8988T (cell line): ENCODE measurements at places on chromosomes 5 and 9.

DNA sequence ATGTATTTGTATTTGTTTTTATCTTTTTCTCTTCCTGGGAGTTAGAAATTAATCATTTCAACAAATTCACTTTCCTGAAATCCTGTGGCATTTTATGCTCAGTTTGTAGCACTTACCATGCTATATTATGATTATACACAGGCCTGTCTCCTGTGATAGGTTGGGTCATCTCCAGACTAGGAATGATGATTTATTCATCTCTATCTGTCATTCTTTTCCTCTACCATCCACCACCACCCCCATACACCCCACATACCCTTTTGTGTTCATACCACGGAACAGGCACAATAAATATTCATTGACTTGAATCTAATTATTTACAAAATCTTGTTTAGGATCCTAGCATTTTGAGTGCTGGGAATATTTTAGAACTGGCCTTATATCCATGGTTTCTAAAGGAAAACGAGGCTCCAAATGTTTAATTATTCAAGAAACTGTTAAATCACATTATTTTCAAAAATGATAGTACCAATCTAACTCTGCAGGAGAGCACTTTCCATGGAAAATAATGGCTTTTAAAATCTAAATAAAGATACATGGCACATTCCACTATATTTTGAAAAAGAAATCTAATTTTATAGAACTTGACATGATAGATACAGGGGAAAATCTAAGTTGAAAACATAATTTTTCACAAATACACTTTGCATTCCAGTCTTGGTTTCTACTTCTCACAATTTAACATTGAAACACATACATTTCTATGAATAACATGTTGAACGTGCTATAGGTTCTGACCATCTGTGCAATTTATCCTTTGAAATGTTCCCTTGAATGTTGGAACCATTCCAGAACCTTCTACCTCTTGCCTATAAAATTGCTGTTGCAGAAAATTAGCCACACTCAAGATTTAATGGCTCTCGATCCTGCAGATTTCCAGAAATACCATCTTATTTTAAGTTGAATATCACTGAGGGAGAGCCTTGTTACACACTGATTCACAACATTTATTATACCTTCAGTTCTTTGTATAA, 89.3 kb downstream of the STARD4 start:
- DNase-seq: no peak

DNA sequence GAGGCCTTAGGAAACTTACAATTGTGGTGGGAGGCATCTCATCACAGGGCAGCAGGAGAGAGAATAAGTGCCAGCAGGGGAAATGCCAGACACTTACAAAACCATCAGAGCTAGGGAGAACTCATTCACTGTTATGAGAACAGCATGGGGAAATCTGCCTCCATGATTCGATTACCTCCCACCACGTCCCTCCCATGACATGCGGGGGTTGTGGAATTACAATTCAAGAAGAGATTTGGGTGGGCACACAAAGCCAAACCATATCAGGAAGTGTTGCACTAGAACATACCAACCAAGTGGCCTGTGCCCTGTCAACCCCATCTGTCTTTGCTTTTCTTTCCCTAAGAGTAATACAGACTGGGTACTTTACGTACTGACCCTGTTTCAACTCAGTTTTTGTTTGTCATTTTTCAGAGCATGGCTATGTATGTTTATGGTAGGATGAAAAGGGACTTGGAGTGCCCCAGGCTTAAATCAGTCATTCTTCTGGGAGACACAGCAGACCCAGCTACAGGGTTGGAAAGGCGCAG, 58.3 kb upstream of the TGFBR1 start:
- no peak for DNase-seq

DNA sequence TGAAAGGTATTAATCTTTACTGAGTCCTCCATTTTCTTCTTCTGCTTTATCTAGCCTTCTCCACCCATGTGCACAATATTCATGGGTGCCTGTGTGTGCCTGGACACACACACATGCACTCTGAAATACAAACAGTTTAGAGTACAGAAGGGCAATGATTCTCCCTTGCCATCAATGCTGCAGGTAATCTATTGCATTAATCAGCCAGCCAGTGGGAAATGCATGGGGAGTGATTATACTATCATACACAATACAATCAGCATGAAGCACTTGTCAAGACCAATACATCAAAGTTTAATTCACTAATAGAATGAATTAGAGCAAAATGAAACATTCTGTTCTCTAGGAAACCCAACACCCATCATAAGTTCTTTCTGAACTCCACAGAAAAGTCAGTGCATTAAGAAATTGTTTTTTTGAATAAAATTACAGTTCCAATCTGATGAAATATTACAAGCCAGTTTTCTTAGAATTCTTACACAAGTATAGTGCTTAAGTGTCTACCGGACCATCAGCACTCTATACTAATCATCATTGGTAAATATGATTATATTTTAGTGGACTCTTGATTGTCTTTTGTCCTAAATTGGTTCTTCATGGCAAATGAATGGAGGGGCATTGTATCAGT, 172.2 kb downstream of the ZSWIM6 start:
- DNase-seq: no peak

DNA sequence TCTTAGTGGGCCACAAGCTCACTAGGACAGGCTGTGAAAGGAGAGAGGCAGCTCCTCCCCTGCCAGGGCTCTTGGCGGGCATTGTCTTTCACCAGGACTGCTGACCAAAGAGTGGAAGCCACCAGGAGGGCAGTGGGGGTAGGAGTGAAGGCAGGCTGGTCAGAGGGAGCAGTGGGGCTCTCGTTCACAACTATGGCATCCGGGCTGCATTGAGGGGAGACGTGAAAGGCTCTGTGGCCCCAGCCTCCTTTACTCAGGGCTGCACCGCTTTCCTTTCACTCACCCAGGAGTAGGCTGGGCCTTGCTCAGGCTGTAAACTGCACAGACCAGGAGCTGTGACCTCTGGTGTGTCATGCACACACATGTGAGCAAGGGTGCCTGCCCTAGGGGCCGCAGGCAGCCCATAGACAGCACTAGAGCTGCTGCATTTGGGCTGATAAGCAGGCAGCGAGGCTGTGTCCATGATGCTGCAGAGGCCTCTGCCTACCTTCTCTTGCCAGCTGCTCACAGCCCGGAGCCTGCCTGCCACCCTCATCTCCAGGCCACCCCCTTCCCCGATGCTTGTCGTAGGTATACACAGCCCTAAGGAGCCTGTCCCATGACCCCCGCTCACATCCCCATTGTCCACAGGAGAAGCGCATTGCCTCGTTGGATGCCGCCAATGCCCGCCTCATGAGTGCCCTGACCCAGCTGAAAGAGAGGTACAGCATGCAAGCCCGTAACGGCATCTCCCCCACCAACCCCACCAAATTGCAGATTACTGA, 130.4 kb downstream of the DAB2IP start:
- no peak for DNase-seq
